ENCODE measurements at places on chromosomes 13 and 19.

- DNase-seq: no peak
These were observed 442.2 kb upstream of the KLF12 start for GRCh38 chr13:74576420-74576819.

DNA sequence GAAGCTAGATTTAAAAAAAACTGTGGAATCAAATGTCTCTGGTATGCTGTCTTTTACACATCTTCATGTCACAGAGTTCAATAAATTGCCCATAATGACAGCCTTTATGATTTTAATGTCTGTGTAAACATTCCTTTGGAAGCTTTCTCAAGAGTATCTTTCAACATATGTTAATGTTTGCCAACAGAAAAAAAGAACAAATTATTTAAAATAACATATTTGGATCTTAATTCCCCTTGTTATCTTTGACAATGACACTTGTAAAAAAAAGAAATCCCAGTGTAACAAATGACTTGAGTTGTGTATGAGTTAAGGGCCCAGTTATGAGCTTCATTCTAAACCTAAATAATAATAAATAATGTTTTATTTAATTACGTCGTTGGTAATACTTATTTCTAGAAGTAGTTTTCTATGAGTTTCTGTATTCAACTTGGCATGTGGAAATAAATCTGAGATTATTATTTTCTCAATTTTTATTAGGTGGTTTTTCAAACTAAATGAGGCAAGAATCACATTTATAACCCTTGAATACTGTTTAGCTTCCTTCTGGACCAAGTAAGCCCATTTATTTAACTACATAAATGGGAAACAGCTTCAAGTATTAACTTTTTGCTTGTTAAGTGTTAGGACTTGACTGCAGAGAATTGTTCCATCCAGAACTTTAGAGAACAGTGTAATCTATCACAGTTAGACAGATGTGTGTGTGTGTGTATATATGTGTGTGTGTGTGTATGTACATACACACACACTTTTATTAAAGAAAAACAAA lies 182.1 kb downstream of the POSTN start:
- DNase-seq: no peak

GRCh38 chr19:11576227-11576626 lies 1.2 kb downstream of the ACP5 start:
- DNase-seq: peak; percentile 74

GRCh38 chr13:100898431-100898830 lies 223.8 kb upstream of the TMTC4 start:
- no peak for DNase-seq

GRCh38 chr13:21686751-21687391 lies 16.0 kb downstream of the FGF9 start:
- DNase-seq: no peak

- DNase-seq: no peak
These were observed 513.0 kb downstream of the IRS2 start for GRCh38 chr13:109273326-109273751.

- no peak for DNase-seq
These were observed 19.7 kb downstream of the CLPTM1 start for GRCh38 chr19:44974857-44975256.

GRCh38 chr13:79423801-79424642 lies 18.0 kb upstream of the RBM26 start:
- peak; percentile 47 for DNase-seq

GRCh38 chr13:22648320-22648801 lies 532.4 kb upstream of the SGCG start:
- DNase-seq: no peak

DNA sequence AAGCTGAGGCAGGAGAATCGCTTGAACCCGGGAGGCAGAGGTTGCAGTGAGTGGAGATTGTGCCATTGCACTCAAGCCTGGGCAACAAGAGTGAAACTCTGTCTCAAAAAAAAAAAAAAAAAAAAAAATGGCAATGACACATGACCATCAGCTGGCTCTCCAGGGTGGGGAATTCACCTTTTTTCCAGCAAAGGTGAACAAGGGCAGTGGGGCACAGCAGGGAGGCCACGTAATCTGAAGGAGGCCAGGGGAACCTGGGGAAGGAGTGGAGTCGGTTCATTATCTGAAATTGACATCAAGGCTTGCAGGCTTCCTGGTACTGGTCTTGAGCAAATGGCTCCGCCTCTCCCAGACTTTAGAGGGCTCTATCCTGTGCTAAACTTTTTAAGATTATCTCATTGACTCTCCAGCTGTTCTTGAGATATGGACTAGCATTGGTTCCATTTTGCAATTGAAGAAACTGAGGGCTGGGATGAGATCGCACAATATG lies 28.1 kb downstream of the KEAP1 start:
- DNase-seq: no peak

DNA sequence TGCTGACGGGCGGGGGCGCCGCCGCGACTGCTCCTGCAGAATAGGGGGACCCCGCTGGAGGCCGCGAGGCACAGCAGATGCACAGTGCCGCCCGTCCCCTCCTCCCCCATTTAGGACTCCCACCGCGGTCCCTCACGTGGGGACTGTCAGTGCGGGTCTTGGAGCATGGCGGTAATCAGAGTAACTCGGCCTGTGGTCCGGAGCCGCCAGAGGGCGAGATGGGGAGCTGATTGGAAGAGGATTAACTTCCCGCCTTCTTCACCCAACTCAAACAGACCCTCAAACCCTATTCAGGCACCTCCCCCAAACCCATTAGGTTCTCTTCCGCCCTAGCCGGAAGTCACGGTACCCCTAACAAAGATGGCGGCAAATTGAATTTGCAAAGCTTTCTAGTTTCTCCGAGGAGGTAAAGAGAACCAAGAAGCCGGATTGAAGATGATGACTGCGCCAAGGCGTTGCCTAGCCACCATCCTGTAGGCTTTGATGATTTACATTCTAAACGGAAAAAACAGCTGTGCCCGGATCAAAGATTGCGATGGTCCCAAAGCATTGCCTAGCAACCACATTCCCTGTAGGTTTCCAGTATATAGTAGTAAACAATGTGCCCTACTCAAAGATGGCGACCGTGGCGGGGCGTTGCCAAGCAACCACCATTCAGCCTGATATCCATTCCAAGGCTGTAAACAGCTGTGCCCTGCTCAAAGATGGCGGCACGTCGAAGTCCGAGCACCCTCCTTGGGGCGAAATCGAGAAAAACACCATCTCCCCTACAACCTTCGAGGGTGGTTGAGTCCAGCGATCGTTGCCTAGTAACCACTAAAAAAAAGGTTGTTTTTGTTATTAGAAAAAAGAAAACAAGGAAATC lies at the start of gene FUZ:
Gene FUZ (minus strand): TSS at position 296 of the 865 bp plus-strand sequence. CDS start 186 bp downstream, at position 110.
- DNase-seq: peak; percentile 97
